Hematopoietic multipotent progenitor cell treated with erythropoietin and hydrocortisone succinate and interleukin-3 and kit ligand, for 8 days (in vitro differentiated cells): ENCODE measurements at places on chromosomes 12 and 14.

- no peak for DNase-seq
These were observed 146.1 kb upstream of the FGD4 start for GRCh38 chr12:32253154-32253790.

DNA sequence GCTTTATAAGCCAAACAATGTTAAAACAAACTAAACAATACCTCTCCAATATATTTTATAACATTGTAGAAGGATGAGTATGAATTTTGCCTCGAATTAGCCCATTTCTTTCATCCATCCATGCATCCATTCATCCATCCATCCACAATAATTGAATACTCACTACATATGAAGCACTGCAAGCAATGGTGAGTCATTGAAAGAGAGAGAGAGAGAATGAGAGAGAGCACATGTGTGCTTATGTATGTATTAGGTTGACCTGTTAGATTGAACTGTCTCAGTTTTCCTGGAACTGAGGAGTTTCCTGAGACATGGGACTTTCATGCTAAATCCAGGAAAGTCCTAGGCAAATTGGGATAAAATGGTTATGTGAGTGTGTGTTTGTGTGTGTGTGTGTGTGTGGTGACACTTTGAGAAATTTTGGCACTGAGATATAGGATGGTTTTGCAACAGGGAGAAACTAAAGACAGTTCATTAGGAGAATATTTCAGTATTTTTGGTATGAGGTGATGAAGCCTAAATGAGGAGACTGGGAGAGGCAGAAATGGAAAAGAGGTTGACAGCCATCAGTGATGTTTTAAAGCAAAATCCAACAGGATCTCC, 98.4 kb downstream of the C12orf75 start:
- DNase-seq, result no peak

DNA sequence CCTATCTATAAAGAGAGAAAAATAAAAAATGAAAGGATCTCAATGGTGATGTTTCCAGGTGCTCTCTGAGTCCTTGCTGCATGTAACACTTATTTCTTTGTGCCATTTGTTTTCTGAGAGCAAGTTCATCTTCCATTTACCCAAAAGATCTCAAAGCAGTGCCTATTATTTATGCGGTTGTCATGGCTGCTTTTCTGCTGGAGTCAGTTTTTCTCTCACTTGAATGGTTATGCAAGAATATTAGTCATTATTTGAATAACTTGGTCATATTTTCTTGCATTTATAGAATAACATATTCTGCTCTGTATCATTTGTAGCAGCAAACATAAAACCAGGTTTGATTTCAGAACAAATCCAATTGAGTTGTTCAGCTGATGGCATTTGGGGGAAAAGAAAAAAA, 141.8 kb upstream of the G2E3 start:
- no peak for DNase-seq

- DNase-seq, result no peak
These were observed 94.2 kb downstream of the PLEKHA5 start for GRCh38 chr12:19223695-19224094.

- DNase-seq, result no peak
These were observed 247.3 kb upstream of the FKBP4 start for GRCh38 chr12:2547273-2548044.

- DNase-seq, result no peak
These were observed 223.1 kb downstream of the ANO6 start for GRCh38 chr12:45439039-45439438.

DNA sequence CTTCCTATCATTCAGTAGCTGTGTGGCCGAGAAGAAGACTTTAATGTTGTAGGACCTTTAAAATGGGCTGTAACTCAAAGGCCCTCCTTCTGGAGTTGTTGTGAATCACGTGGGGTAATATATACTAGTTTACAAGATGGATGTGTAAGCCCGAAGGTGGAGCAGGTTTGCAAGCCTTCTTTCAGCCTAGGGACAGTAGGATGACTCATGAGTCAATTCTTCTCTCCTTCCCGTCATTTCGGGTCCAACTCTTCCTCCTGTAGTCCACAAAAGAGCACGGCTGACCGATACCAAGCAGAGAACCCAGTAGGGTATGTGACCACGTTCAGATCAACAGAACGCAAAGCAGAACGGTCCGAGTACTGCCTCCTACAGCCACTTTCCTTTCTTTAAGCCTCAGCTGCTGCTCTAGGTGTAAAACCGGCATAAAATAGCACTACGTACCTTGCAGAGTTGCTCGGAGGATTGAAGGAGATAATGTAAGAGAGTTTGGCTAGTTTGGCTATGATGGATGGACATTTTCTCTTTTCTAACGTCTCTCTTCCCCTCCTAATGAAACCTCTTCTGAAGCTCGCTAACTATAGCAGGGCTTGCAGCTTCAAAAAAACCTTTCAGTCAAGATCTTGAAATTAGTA, 1.3 kb upstream of the RASSF3 start:
- DNase-seq, result peak; percentile 57

GRCh38 chr12:93776581-93777018, 99.4 kb downstream of the CRADD start:
- DNase-seq, result no peak

DNA sequence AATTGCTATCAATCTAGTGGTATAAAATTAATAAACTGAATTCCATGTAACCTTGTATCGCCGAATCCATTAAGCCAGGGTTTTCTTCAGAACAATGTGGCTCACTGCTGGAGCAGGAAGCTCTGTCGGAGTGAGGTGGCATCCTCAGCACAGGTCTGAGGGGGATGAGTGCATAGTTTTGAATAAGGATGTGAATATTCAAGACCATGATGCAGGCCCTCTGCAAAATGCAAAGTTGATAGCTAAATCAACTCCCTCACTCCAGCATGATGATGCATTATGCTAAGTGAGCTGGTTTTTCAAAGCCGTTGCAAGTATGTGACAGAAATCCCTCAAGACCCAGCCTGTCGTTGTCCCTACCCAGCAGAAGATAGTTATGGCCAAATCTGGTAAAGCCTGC, 53.0 kb downstream of the TRIM9 start:
- no peak for DNase-seq

DNA sequence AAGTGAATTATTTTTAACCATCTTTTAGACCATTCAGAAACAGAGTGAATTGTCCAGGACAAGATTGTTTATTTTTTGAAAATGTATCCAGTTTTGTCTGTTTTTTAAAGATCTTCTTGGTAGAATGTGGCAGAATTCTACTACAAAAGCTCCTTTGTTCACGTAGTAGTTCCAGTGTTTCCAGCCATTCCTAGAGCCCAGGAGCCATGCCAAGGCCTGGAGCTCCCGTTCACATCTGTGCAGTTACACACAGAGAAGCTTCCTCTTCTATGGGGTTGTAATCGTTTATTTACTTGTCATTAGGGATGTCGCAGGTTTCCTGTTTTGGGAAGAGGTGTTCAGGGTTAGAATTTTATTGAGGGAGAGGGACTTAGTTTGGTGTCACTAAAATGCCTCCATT, 409.8 kb downstream of the NPAS3 start:
- DNase-seq, result no peak

- no peak for DNase-seq
These were observed 3.6 kb upstream of the NINJ2 start for GRCh38 chr12:666766-667308.

DNA sequence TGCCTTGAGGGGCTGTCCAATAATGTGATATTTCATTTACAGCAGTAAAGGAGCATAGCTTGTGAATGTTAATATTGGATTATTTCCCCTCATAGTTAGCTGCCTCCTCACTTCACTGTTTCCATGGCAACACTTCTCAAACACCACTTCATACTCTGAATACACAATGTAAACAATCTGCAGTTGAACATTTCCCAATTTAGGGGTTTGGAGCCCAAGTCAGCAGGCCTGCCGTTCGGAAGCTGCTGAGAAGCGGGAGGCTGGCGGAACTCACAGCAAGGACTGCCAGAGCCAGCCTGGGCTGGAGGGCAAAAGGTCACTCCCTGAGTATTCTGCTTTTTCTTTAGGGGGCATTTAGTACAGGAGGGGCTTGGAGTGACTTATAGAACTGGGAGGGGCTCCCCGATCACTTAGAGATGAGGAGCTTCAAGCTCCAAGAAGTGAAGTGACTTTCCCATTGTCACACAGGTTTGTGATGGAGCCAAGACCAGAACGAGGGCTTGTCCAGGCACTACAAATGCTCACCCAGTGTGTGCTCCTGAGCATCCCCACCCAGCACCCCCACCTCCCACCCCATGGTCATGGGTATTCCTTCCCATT, 12.1 kb upstream of the SLC24A4 start:
- no peak for DNase-seq

DNA sequence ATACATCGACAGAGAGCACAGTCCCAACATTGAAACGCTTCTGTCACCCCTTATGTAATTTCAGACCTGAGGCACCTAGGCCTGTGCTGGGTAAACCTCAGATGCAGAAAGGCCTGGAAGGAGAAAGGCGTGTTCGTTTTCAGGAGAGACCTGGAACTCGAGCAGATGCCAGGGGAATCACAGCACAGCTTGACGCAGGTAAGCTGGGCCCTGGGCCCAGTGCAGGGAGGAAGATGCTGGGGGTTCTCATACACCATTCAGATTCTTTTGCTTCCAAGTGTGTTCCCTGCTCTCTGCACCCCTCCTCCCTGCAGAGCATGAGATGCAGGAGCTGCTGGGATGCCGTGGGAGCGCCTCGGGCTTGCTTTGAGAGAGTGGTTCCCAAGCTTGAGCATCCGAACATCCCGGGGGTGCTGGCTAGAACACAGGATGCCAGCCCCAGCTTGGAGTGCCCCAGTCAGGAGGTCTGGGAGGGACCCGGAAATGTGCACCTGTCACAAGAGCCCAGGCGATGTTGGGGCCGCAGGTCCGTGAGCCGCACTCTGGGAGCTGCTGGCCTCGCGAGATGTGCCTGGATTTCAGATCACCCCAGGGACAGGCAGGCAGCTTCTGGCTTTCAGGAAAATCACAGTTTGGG, 35.9 kb downstream of the FZD10 start:
- DNase-seq, result no peak

GRCh38 chr12:2347844-2348481, 295.2 kb downstream of the CACNA1C start:
- DNase-seq, result no peak

GRCh38 chr14:94696518-94696917, 73.4 kb downstream of the GSC start:
- DNase-seq, result no peak

DNA sequence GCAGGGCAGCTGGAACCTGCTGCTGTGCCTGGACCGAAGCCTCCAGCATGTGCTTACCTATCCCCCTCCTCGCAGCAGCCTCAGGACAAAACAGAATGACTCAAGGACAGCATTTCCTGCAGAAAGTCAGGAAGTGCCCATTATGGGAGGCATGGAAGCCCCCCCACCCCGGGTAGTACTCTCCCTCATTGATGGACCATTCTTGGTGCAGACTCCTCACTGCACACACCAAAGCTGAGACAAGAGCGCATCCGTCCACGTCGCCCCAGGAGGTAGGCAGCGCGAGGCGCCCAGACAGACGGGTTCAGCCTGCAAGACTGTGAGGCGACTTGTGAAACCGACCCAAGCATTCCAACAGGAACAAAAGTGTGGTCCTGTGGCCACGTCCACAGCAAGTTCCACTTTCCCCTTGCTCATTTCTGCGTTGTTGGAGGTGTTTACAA, 243.9 kb upstream of the ATXN7L3B start:
- DNase-seq, result no peak

DNA sequence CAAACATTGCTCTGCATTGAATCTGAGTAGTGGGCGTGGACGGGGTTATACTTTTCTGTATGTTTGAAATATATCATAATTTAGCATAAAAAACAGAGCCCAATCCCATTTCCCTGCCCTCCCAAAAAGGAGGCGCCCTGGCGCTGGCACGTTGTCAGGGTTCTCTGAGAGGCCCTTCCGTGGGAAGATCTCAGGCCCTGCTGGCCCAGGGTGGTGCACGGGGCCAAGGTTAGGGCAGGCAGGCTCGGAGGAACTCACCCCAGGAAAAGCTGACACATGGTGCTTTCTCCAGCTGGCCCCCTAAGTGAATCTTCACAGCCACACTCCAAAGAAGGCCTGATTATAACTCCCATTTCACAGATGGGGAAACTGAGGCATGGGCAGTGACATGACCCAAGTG, 17.2 kb downstream of the DIO3 start:
- no peak for DNase-seq

DNA sequence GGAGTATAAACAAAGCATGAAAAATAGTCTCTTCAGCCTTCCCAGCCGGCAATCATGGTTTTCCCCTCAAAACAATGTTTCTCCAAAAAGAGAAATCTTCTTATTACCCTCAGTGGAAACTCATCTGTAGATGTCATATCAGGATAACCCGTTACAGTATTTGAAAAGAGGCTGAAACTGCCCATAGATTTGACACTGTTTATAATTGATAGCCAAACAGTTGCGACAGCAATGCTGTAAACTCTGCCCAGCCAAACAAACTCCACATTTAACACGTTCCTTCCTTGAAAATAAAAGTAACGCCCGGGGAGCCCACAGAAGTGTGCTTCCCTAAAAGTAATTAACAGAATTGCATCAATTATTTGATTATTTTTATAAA, 201.3 kb upstream of the FOXN3 start:
- DNase-seq, result peak; percentile 36

GRCh38 chr14:29925101-29925722, 2.4 kb downstream of the PRKD1 start:
- no peak for DNase-seq

DNA sequence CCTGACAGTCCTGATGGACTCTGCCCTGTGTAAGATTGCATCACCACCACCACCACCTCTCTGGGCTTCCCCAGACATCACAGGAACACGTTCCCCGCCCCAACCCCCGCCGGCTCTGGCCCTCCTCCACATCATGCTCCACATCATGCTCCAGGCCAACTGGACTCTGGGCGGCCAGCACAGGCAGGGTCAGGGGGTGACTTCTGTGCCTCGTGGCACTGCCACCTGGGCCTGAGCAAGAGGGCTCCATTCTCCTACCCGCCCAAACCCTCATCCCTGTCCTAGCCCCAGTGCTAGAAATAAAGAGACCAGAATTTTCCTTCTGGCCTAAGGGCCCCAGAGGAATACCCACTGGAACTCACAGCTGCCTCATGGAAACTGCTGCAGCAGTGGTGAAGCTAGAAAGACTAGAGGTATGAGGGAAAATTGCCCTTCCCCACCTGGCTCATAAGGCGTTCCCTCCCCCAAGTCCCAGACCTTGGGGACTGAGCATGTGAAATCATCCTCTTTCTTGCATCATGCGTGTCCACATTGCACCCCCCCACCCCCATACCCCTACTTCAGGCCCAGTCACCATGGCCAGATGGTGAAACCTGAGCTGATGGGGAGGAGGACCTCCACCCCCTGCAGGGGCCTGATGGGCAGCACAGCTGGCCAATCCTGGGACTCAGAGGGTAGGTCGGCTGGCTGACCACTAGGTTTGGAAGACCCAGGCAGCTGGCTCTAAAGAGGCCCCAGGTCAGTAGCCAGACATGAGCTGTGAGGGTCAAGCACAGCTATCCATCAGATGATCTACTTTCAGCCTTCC, at the start of gene INHBE:
INHBE (plus strand) TSS at position 742 of the 808 bp plus-strand sequence. CDS start 230 bp downstream, outside the sequence.
- DNase-seq, result no peak
